ENCODE measurements at places on chromosomes 6 and 20.

- no peak for DNase-seq
These were observed 318.2 kb upstream of the POU3F2 start for GRCh38 chr6:98516206-98516605.

DNA sequence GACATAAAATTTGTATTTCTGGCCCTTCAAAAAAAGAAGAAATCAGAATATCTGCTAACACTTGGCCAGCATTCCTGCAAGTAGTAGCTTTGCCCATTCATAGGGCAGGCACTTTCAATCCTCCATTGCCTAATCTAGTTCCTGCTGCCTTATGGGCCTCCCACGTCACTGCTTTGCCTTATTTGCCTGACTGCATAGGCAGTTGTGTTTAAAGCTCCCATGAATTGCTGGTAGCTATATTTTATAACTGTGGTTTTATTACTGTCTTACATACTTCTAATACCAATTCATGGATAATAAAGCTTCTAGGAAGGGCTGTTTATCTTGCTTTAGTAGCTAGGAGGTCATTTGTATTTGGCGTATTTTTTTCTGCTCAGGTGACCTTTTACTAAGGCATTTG is 7.7 kb upstream of the SLC35A1 start:
- DNase-seq = no peak

- no peak for DNase-seq
These were observed 5.1 kb upstream of the DEF6 start for GRCh38 chr6:35292494-35292893.

DNA sequence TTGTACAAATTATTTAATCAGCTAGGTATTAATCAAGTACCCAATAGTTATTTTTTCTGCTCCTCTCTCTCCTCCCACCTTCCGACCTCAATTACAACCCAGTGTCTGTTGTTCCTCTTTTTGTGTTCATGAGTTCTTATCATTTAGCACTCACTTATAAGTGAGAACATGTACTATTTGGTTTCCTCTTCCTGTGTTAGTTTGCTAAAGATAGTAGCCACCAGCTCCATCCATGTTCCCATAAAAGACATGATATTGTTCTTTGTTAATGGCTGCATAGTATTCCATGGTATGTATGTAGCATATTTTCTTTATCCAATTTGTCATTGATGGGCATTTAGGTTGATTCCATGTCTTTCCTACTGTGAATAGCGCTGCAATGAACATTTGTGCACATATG is 652.8 kb upstream of the CITED2 start:
- no peak for DNase-seq

DNA sequence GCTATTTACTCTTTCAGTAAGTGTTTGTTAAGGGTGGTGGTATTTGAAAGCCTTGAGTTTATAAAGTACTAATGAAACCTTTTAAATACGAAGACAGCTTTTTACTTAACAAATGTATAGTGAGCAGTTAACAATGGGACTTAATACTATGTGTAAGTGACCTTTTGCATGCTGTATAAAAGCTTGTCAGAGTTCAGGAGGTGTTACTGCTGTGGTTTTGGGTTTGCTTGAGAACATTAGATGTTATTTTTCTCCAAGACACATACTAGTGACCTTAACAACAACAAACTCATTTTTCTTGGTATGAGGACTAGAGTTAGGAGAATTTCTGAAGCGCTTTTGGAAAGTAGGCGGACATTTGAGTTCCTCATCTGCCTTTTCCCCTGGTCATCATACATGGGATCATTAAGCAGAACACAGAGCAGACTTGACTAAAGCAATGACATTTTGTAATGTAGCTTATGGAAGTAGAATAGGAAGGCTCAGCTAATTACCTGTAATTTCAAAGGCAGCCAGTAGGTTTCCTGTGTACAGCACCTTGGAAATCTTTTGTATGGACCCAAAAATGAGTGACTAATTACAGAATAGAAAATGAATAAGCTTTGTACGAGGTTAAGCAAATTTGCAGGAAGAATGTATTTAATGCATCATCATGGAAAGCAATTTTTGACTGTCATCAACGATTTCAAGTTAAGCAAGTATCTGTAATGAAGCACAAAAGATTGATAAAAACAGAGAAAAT is 14.1 kb downstream of the CDYL start:
- DNase-seq = peak; percentile 38

DNA sequence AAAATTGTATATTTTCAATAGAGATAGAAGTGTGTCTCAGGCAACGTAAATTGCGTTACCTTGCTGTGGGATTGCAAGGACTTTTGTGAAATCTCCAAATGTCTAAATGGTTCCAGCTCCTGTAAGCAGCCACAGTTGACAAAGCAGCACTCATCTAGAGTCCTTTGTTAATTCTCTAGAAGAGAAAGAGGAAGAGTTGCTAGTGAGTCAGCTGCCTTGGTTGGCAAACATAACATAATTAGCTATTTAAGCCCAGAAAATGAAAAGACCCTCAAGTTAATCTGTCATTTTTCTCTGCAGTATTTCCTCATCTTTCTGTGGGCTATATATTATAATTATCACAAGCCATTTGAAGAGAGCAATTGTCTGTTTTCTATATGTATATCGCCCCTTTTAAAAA is 66.4 kb upstream of the FABP7 start:
- DNase-seq = no peak

DNA sequence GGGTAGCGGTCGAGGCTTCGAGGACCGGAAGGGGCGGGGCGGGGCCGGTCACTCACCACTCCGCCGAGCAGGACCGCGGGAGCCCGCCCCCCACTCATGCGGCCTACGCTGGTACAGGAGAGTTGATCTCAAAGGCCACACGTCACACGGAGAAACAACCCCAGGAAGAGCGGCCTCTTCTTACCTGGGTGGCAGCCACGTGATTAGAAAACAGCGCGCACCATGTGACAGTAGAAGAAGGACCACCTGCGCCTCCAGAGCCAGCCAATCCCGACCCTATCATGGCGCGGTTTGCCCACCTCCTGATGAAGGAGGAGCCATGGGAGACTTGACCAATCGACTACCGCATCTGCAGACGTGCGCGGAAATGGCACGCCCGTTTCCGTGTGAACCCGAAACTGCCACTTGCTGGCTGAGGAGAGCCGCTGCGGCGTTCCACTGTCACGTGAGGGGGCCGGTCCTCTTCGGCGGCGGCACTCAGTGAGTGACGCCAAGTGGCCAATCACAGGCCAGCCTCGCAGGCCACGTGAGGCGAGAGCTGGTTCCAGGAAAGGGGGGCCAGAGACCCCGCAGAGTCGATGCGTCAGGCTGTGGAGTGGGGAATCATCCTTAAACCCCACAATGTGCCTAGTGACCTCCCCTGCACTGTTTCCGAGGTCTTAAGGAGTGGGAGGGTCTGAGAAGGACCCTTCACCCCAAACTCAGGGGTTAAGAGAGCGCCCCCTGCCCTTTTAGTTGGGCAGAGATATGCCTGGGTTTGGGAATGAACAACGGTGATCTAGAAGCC is at the start of gene CUTA:
Gene CUTA, minus strand, starts transcription at position 205 of the 787 bp plus-strand sequence. Its CDS starts 107 bp downstream, at position 98.
- DNase-seq = peak; percentile 99

DNA sequence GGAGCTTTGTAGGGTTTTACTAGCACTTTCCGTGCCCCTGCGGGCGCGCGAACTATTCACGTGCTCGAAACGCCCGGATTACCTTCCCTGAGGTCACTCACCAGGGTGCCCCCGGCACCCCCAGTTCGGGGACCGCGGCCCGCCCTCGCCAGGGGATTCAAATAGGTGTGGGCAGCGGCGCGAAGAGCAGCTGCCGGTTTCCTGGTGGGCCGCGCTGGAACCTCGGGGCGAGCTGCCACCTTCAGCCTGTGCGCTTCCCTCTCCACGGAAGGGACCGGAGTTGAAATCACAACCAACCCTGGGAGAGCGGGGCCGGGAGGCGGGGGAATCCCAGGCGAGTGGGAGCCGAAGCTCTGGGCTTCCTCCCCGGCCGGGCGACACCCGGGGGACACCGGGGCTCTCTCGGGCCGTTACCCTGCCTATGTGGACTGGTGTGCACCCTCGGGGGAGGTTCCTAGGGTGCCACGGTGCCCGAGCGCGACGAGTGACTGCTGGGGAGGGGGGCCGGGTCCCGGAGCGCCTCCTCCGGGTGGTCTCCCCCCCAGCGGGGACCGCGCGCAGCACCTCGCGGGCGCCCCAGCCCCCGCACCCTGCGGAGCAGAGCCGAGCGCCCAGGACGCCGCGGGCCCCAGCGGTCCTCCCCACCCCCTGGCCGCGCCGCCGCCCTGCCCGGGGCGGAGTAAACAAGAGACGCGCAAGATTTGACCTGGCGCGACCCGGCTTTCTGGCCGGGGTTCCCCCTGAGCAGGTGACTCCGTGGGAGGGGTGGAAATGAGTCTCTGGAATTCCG is 2.1 kb upstream of the HIVEP2 start:
- peak; percentile 91 for DNase-seq

DNA sequence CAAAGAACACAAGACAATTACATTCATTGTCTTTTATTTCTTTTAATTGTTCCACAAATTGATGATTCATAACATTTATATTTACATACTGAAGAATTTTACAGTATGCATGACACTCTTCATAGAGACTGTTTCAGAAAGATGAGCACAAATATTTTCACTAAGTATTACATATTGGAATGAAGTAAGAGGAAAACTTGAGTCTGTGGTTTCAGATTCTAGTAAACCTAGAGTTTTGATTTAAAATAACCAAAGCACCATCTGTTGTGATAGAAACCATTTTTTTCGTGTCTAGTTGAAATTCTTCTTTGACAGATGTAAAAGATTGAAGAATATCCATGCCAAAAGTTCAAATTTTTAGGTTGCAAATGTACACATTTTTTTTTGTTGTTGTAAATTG is 32.1 kb upstream of the OPN5 start:
- DNase-seq = no peak

GRCh38 chr6:160795721-160796120 is 93.7 kb downstream of the PLG start:
- peak; percentile 40 for DNase-seq

DNA sequence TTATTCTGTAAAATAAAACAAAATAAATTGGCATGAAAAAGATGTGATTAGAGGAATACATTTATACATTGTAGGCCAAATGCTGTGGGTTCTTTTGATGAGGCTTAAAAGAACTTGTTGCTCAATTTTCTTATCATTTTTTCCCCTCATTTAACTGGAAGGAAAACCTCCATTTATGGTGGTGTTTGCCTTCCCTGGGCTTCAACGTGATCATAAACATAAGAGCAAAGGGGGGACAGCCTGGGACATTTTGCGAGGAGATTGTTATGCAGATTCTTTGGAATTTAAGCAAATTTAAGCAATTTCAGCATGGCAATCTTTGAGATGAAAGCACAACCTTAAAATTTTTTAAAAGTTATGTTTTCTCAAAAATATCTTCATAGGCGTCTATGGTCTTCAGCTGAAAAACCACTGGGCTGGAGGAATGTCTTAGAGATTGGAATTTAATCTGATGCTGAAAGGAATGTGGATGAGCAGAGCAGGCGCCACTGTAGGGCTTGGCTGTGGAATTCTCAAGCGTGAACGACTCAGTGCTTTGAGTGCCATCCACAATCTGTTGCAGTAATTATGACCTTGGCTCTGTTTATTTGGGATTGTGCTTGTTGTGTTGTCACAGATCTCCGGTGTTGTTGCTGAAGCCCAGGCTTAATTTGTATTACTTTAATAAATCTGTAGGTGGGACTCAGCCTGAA is 149.4 kb upstream of the MLIP start:
- DNase-seq = peak; percentile 83

DNA sequence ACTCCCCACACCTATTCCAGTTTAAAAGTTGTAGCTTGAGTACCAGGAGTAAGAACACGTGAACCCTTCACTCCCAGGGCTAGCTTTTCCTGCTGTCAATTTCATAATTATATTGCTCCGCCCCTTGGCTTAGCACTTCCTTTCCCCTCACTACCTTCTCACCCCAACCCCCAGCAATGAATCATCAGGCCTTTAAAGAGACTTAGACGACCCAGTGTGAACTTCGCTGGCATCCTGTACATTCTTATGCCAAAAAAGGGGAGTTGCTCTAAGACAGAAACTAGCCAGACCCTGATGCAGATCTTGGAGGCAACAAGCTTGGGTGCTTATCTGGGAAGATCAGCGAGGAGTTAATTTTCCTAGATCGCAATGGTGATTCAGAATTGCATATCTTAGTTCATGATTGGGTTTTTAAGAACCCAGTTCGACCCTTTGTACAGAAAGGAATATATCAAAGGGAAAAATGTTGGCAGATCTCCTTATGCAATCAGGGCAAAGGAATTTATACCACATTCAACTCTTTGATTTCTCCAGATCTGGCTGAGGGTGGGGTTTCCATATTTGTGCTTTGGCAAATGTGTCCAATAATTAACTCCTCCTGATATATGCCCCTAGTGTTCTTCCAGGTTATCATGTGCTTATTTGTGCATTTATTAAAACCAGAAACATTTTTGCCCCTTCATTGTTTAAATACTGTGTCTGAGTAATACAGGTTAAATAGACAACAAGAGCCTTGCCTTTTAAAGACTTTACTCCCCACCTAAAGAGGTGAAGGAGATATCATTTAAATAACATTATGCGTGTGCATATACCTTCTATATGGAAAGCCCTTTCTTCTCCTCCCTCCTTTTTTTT is 8.1 kb upstream of the ATXN1 start:
- peak; percentile 61 for DNase-seq
